ENCODE measurements at places on chromosomes 13 and 19.

DNA sequence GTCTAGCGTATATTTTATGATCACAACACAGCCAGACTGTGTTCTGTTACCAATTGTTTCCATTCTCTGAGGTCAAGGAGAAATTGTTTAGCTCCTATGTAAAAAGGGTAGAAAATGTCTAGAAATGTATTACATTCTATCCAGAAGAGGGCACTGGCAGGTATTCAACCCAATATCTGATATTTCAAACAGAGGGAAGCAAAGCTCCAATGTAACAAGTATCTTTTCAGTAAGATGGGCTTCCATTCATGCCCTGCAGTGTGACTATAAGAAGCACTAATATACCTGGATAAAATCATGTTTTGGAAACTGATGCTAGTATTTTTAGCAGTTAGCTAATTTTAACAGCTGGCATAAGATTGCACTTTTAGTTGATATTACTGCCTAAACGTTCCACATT lies 312.7 kb downstream of the FGF14 start:
- DNase-seq = no peak

- DNase-seq = no peak
Observed at GRCh38 chr13:44792096-44792495, 197.2 kb downstream of the NUFIP1 start.

- DNase-seq = no peak
Observed at GRCh38 chr13:22561581-22561980, 619.2 kb upstream of the SGCG start.

DNA sequence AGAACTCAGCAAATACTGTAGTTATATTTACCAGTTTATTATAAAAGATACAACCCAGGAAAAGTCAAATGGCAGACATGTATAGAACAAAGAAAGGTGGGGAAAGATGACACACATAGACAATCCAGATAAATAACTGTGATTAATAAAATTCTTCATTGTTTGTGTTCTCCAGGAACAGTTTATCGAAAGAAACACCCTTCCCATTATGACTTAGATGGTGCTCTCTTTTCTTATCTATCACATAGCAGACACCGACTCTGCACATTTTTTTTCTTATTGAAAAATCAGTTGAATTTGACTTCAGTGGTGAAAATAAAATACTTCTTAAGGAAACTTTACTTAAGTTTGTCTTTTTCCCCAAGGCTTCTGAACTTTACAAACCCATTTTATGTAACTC lies 6.2 kb downstream of the ZNF708 start:
- no peak for DNase-seq

DNA sequence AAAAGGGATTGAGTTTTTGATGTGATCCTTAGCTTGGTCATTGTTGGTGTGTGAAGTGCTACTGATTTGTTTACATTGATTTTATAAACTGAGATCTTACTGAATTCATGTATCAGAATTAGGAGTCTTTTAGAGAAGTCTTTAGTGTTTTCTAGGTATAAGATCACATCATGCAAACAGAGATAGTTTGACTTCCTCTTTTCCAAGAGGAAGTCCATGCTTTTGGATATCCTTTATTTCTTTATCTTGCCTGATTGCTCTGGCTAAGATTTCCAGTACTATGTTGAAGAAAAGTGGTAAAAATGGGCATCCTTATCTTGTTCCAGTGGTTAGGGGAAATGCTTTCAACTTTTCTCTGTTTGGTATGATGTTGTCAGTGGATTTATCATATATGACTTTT lies 561.2 kb upstream of the SLITRK1 start:
- no peak for DNase-seq

GRCh38 chr19:45231891-45232290 lies 13.3 kb downstream of the EXOC3L2 start:
- no peak for DNase-seq

DNA sequence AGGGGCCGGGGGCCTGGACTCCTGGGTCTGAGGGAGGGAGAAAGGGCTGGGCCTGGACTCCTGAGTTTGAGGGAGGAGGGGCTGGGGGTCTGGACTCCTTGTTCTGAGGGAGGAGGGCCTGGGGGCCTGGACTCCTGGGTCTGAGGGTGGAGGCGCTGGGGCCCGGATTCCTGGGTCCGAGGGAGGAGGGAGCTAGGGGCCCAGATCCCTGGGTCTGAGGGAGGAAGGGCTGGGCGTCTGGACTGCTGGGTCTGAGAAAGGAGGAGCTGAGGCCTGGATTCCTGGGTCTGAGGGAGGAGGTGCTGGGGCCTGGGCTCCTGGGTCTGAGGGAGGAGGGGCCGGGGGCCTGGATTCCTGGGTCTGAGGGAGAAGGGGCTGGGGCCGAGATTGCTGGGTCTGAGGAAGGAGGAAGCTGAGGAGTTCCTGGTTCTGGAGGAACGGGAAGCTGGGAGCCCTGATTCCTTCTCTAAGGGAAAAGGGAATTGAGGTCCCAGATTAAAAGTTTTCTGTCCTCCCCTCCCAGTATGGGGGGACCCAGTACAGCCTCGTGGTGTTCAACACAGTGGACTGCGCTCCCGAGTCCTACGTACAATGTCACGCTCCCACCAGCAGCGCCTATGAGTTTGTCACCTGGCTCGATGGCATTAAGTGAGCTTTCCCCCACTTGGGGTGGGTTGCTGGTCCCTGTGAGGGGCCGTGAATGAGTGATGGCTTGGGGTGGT lies 721 bp downstream of the MED25 start:
- DNase-seq = no peak

DNA sequence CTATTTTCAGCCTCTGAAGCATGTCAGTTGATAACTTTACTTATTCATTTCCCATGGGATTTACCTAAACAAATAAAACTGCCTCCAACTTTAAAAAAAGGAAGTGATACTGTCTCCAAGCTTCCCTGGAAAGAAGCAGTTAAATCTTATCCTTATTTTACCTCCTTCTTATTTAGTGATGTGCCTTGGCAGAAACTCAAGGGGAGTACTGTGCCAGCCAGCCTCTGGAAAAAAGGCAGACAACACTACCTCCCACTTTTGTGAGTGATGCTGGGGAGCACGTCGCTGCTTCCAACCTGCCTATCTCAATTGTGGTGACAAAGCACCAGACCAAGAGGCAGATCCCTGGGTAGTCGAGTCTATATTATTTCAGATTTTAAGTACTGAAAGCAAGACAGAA lies 765.6 kb downstream of the DIAPH3 start:
- DNase-seq = no peak

DNA sequence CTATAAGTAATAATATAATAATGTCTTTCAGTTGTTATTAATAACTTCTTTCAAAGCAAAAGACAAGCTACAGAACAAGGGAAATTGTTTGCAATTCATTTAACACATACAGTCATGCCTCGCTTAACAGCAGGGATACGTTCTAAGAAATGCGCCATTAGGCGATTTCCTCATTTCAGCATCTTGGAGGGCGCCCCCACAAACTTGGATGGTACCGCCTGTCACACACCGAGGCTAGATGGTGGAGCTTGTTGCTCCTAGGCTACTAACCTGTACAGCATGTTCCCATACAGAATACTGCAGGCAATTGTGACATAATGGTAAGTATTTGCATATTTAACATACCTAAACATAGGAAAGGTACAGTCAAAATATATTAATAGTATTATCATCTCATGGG lies 8.2 kb upstream of the ANKRD10 start:
- no peak for DNase-seq

- no peak for DNase-seq
Observed at GRCh38 chr13:27573265-27573664, 47.1 kb downstream of the LNX2 start.
